ENCODE measurements at places on chromosomes 11 and 22.

GRCh38 chr22:48976556-48977535 lies 850.8 kb downstream of the BRD1 start:
- DNase-seq = no peak

- DNase-seq = no peak
Observed at GRCh38 chr11:102111011-102111786, 952 bp downstream of the YAP1 start.

DNA sequence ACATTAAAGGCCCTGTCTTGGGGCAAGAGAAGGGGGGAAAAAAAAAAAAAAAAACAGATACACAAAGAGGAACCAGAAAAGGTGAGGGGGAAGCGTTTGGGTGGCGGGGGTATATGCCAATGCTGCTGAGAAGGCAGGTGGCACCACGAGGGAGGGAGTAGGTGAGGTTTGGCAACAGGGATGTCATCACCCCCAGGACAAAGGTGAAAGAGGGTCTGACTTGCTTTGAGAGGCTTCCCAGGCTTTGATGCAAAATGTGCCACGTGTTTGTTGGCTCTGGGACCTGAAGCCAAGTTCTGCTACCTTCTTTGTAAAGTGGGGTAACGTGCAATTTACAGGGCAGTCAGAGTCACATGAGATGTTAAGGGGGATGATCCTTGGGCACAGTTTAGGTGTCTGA lies 4.1 kb downstream of the YPEL1 start:
- no peak for DNase-seq

DNA sequence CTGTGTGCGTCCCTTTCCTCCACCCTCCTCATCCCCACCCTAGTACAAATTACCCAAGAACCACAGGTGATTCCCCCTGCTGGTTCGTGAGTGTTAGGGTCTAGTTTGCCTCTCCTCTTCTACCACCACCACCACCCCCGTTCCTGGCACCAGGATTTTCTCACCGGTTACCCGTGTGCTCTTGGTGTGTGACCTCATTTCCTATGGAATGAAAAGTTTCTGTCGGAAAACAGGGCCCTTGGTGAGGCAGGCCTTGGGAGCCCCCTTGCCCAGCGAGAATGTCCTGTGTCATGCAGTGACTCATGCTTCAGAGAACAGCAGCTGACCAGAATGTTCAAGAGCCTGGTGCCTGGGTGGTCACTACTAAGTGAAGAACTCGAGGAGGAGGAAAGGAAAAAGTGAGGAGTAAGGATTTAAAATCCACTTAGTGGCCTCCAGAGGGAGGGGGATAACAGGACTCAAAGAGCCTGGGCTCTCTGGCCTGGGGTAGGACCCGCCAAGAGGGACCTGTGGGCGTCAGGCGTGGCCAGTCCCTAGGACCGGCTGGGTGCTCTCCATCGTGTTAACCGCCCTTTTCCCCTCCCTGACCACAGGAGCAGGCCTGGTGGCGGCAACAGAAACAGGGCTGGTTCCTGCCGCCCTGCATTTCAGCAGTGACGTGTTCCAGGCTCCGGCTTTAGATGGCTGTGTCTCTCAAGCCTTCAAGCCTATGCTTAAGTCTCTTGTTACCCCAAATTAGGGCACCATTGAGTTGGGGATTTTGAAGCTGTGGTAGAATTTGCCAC lies 30.2 kb downstream of the C22orf31 start:
- no peak for DNase-seq

GRCh38 chr11:2886191-2886894 lies 768 bp upstream of the CDKN1C start:
- no peak for DNase-seq

- no peak for DNase-seq
Observed at GRCh38 chr11:10878408-10879214, 20.8 kb upstream of the ZBED5 start.

GRCh38 chr11:69770540-69770939 lies 4.6 kb downstream of the FGF4 start:
- no peak for DNase-seq

DNA sequence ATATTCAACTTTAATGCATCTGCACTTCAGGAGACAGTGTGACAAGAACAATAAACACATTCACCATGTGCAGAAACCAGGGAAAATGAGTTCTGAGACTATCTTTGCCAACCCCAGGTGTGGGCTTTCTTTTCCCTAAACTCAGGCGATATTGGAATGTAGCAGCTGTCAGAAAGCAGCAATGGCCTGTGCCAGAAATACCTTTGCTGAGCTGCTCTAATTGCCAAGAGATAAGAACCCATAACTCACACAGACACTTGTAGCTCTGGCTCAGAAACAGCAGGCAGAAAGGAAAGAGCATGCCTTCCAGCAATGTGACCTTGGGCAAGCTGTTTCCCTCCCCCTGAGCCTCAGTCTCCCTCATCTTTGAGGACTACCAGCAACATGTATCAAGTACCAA lies 77.6 kb downstream of the PLEKHA7 start:
- no peak for DNase-seq

GRCh38 chr11:129331217-129331616 lies 44.4 kb upstream of the BARX2 start:
- DNase-seq = no peak

GRCh38 chr11:74870485-74870884 lies 78.4 kb downstream of the XRRA1 start:
- no peak for DNase-seq

- DNase-seq = no peak
Observed at GRCh38 chr11:112017538-112017937, 7.7 kb upstream of the DLAT start.

DNA sequence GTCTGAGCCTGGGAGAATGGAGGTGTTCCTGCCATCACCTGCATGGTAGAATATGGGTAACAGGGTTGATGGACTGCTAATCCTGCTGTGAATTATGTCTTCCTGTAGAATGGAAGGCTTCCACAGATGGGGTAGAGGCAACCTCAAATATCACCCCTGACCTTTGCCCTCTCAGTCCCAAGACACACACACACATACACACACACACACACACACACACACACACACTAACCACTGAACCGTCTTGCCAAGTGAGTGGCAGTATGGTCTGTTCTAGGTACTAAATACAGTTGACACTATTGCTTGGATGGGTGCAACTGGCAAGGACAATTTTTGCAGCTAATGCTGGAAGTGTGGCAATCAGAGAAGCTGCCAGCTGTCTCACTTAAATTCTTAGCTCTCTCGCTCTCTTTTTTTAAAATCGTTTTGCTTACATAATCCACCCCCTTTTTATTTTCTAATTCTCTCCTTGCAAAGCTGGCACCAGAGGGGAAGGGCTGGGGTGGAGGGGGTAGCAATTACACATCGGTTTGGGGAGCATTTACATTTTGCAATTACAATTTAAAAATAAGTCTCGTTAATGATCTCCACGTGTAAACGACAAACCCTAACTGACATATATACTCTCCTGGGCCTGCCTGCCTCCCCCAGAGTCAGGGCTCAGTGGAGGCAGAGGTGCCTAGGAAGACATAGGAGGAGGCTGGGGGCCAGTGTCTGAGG lies 162.6 kb downstream of the FEZ1 start:
- no peak for DNase-seq

DNA sequence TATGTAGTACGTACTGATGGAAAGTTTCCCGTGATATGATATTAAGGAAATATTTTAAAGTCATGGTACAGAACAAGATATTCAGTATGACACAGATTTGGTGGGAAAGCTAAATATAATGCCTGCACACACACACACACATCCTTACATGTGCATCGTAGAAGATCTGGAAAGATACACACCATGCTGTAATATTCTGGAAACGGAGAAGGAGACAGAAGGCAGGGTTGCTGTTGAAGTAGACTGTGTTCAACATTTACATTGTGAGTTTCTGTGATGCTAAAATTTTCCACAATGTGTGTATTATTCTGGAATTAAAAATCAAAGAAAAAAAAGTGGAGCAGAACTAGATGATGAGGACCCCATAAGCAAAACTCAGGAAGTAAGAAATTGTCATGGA lies 118.0 kb downstream of the RRAS2 start:
- DNase-seq = no peak

DNA sequence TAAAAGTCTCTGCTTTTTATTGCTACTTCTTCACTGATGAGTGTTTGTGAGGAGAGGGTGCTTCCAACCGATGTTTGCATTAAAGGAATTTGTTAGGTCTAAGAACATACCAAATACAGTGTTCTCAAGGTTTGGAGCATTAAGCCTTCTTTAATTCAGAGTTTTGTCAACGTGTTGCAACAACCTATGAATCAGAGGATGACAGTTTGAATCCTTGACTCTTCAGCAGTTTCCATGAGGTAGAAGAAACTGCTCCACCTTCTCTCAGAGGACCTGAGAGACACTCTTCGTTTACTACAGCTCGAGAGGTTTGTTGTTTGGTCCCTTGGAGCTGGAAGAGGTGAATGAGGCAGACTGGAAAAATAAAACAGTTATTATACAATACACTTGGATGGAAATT lies 55.7 kb downstream of the NCAM1 start:
- DNase-seq = no peak

- DNase-seq = no peak
Observed at GRCh38 chr11:16380941-16381568, 24.7 kb upstream of the SOX6 start.

- DNase-seq = no peak
Observed at GRCh38 chr22:21450858-21451353, 16.3 kb upstream of the TMEM191C start.

DNA sequence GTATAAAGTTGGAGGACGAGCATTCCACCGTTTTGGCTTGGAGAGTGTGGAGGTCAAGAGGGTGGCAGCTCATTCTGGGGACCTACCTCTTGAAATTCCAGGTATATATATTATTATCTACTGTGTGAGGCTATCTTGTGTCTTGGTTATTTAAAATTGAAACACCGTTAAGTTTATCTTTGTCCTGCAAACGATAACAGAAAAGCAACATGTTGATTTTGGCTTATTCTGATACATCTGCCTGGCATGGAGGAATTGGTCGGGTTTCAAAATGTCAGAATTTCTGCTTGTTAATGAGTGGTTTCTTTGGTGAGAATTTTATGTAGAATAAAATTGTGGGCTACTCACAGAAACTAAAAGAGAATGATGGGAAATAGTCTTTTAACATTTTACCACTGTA lies 54.4 kb downstream of the SVIP start:
- no peak for DNase-seq

GRCh38 chr11:118768690-118769089 lies 22.3 kb downstream of the DDX6 start:
- DNase-seq = no peak

- no peak for DNase-seq
Observed at GRCh38 chr11:69354545-69354897, 60.6 kb downstream of the MYEOV start.

DNA sequence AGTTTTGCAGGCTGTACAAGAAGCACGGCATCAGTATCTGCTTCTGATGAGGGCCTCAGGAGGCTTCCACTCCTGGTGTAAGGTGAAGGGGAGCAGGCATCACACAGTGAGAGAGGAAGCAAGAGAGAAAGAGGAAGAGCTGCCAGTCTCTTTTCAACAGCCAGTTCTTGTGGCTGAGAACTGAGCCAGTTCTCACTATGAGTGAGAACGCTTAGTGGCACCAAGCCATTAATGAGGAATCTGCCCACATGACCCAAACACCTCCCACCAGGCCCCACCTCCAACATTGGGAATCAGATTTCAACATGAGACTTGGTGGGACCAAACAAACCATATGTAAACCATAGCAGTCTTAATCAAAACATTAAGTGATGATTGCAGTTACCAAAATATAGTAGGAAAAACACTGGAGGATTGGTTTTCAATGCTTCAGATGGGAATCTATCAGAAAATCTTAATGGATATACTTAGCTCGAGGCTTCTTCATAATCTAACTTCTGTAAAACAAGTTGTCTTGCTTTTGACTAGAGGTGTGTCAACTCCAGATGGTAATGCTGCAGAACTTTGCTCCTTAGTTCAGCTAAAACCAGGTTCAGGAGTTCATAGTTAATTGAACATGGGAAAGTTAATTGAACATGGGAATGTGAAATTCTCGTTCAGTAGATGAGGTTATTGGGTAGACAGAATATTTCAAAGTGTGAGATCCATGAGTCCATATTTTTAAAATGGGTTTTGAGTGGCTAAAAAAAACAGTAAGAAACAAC lies 12.2 kb downstream of the FAR1 start:
- no peak for DNase-seq

DNA sequence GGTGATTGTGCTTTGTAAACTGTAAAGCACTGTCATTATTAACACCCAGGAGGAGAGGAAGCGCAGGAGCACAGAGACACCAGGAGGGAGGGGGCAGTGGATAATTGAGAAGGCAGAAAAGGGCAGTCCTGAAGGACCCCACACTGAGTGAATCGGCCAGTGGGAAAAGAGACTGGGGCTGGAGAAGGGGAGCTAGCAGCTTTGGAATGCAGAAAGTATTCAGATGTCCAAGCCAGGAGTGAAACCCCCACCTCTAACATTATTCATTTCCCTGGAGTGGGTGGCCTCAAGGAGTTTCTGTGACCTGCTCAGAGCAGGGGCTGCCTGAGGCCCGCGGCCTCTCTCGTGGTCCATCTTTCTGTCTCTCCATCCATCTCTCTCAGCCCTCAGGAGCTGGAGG lies 38.0 kb upstream of the CDON start:
- no peak for DNase-seq

GRCh38 chr11:14566331-14567063 lies 46.3 kb upstream of the PSMA1 start:
- no peak for DNase-seq

DNA sequence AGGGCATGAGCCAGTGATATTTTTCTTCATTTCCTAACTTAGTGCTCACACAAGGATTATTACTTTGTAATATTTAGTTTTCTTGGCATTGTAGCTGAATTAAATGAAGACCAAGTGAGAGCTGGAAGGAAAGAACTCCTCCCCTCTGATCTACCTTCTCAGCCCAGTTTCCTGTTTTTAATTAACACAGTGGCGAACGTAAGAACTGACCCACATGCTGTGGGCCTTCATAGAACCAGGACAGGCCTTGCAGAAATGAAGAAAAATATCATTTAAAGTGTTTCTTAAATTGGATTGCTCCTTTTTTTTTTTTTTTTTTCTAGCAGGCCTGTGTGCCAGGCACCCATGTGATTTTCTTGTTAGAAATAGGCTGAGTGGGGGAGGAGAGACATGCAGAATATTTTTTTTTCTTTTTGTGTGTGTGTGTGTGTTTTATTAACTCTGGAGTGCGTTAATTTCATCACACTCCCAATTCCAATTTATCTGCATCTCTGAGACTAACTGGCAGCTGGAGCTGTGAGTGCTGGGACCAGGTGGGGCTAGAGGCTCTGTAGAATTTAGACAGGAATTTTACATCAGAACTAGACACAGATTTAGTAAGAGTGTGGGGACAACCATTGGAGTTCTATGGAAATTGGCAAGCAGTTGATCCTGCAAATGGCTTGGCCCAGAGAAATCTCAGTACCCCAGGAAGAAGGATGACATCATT lies 320.5 kb downstream of the DDX10 start:
- DNase-seq = no peak

DNA sequence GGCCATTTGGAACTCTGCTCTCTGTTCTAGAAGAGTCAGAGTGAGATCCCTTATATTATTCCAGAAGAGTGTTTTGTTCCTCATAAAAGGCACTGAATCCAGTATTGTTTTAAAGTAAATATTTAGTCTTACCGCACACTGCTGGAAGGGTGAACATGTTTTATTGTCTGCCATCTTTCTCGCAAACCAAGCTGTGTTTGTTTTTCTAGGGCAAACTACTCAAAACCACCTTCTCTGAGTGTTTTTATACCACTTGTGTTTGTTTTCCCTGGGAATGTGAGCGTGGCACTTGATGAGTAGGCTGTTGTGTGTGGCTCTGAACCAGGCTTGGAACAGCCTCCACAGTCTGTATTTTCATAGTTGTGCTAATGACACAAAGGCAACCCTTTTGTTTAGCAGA lies 89.8 kb downstream of the DBX1 start:
- DNase-seq = no peak

Data from activated naive CD4-positive, alpha-beta T cell (primary cell).